IPS-NIHi11 (cell line): ENCODE measurements at places on chromosomes 5 and 9.

- DNase-seq = no peak
These were observed 90.8 kb downstream of the TMEM167A start for GRCh38 chr5:82986404-82986803.

DNA sequence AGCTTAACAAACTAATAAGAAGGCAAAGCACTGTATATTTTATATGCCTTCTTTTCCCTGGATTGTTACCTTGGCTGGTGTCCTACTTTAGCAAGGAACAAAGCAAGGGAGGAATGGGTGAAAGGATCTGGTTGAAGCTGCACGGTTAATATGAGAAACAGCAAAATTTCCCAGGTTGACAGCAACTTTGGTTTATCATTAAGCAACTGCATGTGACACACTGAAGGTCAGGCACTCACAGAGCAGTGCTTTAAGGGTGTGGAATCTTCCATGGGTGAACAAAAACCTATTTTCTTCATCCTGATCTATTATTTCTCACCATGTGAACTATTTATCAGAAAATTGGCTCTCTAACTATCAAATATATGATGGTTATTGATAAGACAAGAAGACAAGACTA lies 109.0 kb upstream of the ATP10B start:
- DNase-seq = no peak

DNA sequence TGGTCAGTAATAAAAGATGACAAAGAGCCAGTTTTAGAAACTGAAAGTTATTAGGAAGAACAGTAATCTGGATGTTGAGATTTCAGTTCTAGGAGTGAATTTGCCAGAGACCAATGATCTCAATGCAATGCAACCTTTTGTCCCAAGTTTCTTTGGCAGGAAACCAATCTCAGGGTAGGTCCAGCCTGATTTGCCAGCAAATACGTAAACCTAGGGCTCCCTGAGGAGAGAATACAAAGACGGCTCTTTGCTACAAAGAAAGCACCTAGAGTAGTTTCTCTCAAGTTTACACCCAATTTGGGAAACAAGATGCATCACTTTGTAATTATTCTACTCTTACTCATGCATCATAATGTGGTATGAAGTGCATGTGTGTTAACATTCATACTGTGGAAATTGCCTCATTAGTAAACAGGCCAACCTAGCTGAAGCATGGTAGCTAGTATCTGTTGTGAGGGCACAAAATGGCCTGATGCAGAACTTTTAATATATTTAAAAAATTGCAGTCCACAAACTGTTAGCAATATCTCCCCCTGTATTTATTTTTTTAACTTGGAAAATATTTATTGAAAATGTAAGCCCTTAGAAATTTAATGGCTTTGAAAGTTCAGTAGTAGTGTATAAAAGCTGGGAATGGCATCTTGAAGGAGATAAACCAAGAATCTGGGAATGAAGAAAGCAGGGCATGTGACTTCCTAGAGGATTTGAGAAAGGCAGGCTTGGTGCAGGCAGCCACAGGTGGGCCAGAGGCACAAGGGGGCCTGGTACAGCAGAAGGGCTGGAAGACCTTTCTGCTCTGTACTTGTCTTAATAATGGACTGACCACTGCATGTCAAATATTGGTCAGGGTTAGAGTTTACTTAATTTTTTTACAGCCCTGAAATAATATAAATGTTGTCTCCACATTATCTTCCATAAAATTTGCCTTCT lies 59.5 kb downstream of the MAST4 start:
- peak; percentile 22 for DNase-seq

- no peak for DNase-seq
These were observed 49.0 kb downstream of the PTTG1 start for GRCh38 chr5:160470437-160471361.

DNA sequence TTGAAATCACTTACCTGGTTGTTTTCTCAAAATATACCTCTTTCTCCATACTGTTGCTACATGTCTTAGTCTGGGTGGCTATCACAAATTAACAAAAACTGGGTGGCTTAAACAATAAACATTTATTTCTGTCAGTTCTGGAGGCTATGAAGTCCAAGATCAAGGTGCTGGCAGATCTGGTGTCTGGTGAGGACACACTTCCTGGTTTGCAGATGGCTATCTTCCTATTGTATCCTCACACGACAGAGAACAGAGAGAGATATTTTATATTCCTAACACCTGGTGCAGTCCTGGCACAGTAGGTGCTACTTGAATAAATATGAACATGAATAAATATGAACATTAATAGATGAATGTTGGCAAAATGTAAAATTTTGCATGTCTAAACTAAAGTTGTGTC lies 164.3 kb upstream of the ACOT12 start:
- no peak for DNase-seq

- DNase-seq = no peak
These were observed 14.1 kb downstream of the EXD3 start for GRCh38 chr9:137408651-137409405.

GRCh38 chr5:153674356-153674755 lies 183.9 kb downstream of the GRIA1 start:
- no peak for DNase-seq

GRCh38 chr5:81517462-81517861 lies 123.5 kb upstream of the ACOT12 start:
- no peak for DNase-seq

DNA sequence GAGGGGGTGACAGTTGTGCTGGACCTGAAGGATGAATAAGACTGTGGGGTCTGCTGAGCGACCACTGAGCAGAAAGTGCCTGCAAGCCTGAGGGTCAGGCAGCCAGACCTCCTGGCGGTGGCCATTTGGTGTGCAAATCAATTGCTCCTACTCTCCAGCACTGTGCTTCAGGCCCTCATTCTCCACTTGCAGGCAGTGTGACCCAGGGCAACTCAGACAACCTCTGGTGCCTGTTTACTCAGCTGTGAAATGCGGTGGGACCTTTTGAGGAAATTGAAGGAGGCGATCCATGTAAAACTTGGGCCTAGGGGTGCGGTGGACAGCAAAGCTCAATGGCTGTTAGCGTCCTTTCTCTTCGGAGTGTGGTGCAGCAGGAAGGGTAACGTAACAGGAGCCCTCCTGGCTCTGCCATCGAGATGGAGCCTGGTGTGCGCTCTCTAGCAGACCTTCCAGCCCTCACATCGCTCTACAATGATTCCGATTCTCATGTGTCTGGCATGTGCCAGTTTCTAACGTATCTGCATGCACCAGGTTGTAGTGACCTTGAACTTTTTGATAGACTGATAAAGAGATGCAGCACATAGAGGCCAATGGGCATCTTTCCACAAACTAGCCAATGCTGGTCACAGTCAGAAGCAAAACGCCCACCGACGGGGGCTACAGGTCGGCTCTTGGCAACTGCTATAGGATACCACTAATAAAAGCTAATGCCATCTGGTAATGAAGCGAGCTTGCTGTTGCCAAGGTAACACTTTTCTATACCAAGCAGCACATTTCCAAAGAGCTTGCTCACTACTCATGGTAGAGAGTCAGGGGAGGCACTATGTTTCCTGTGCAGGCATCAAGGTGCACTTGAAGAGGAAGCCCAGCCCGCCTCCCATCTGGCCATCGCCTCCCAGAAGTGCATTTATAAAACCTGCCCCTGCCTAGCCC lies 159.7 kb upstream of the RAPGEF1 start:
- peak; percentile 55 for DNase-seq

GRCh38 chr9:91161465-91162300 lies 200.0 kb downstream of the AUH start:
- no peak for DNase-seq

- no peak for DNase-seq
These were observed 260.8 kb downstream of the AUH start for GRCh38 chr9:91100878-91101450.

DNA sequence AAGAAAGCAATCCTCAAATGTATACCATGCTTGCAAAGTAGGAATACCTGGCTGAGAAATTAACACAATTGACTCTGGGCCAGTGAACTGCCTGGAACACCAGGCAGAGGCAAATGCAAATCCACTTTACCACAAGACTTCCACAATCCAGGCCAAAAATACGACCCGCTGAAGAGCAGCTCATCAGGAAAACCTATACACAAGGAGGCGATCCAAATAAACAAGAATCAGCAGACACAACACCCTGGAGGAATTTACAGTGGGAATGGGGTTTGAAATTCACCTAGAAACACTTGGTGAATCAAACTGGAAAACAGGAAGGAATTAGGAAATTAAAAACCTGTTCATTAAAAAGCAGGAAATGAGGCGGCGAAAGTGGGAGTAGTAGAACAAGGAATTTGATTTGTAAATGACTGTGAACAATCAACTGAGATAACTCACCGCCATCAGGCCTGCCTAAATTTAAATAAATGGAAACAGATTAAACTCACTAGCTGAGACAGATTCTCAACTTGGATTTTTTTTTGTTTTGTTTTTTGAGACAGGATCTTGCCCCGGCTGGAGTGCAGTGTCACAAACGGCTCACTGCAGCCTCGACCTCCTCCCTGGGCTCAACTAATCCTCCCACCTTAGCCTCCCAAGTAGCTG lies 15.9 kb downstream of the CMBL start:
- DNase-seq = no peak

- no peak for DNase-seq
These were observed 40.3 kb upstream of the LRRC70 start for GRCh38 chr5:62538017-62538942.

DNA sequence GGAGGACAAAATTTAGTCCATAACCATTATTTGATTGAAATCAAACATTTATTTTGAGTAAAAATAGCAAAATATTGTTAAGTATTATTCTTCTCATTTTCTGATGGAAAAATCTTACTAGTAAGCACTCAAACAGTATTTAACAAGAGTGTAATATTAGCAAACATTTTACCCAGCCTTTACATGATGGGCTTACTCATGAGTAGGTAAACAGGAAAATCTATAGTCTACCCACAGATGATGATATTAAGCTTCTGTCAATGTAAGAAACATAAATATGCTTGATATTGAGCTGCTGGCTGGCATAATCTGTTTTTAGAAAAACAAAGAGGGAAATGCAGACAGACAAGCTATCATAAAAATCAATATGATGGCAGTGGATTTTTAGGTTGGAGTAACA lies 418.5 kb upstream of the COX7C start:
- DNase-seq = no peak

GRCh38 chr9:71769175-71770161 lies 1.2 kb upstream of the CEMIP2 start:
- DNase-seq = peak; percentile 79

- peak; percentile 74 for DNase-seq
These were observed 725 bp upstream of the NIPBL start for GRCh38 chr5:36875790-36876298.

- DNase-seq = no peak
These were observed 101.7 kb upstream of the PITX1 start for GRCh38 chr5:135135530-135136226.

DNA sequence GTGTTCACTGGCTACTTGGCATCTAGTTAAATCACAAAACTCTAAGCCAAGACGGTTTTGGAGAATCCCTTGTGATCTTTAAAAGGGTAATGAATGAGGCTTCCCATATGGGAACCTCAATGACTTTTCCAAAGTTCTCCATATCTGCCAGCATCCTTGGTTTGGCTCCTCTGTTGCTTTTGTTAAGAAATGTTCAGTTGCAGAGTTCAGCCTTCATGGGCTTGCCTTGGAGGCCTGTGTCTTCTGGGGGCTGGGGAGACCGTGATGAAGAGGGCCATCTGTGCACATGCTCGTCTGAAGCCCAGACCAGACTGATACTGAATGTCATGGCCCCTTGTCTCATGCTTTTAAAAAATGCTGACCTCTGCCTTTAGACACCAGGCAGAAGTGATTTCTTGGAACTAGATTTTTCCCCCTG lies 84.3 kb downstream of the RAI14 start:
- no peak for DNase-seq

- no peak for DNase-seq
These were observed 16.2 kb downstream of the SLC1A1 start for GRCh38 chr9:4506490-4506889.
